ENCODE measurements at places on chromosomes 7 and 10.
A peak's percentile ranks its signal among the peaks of the same experiment; 100 is the strongest.

DNA sequence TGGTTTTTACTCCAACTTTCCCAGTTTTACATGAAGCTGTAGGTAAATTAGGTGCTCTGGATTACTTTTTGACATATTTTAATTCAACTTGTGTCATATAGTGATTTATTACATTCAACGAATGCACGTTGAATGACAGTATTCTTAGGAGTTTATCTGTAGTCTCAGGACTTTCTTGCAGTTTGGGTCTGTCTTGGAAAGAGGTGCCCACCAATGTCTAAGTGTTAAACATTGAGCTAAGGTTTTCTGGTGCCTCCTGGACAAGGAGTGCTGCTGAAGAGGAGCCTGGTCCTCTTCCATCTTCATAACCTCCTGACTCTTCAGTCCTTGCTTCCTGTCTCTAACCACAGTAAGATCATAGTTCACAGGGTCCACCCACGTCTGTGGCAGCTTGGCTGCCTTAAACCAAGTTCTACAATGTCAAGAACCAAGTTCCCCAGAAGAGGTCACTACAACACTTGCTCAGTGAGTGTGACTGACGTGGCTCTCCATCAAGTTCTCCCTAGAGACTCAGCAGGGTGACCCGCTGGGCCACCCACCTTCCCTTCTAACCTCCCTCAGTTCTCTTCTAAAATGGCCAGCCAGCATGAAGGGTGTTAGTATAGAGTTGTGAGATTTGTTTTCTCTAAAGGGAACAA is 6.1 kb downstream of the NPY start:
- no peak for DNase-seq

- no peak for DNase-seq
Observed at GRCh38 chr10:78319371-78319770, 285.7 kb downstream of the RPS24 start.

GRCh38 chr7:1241603-1242255 is 9.1 kb downstream of the UNCX start:
- DNase-seq, result no peak

- no peak for DNase-seq
Observed at GRCh38 chr10:131742500-131742951, 158.3 kb upstream of the PPP2R2D start.

GRCh38 chr10:96789571-96790108 is 42.5 kb upstream of the LCOR start:
- DNase-seq, result no peak

DNA sequence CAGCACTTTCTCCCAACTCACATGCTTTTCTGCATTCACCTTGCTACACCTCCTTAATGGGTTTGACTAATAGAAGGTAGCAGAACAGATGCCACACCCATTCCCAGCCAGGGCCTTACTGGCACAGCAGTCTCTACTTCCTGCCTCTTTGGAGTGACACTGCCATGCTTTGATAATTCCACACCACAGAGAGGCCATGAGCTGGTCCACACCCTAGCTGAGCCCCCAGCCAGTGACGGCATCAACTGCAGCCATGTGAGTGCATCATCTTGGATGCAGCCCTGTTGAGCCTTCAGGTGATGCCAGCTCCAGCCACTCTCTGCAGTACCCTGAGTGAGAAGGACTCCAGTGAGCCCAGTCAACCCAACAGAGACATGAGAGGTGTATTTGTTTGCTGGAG is 27.5 kb upstream of the EZH2 start:
- DNase-seq, result no peak

- no peak for DNase-seq
Observed at GRCh38 chr7:131052285-131052904, 275.3 kb upstream of the MKLN1 start.

GRCh38 chr7:131557652-131558385 is 1.4 kb upstream of the PODXL start:
- no peak for DNase-seq

- no peak for DNase-seq
Observed at GRCh38 chr10:10886861-10887531, 130.7 kb upstream of the CELF2 start.

GRCh38 chr10:99676895-99677294 is 17.6 kb downstream of the ENTPD7 start:
- no peak for DNase-seq

- no peak for DNase-seq
Observed at GRCh38 chr7:143458263-143458662, 15.0 kb downstream of the TAS2R60 start.

GRCh38 chr7:28920424-28920823 is 37.7 kb downstream of the TRIL start:
- no peak for DNase-seq

- DNase-seq, result no peak
Observed at GRCh38 chr10:90642136-90642535, 215.7 kb downstream of the HTR7 start.

DNA sequence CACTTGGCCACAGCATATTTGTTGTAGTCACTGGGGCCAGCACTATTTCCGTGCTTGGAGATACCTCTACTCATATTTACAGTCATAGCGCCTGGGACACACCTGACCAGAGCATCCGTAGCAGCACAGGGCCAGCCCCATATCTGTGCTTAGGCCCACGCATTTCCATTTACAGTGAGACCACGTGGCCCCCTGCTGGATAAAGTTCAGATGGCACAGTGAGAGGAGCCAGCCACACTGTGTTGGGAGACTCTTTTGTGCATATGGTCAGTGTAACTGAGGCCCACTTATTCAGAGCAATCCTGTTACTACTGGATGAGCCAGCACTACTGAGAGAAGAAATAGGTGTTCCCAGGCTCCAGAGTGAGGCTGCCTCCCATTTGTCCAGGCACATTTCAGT is 455.3 kb downstream of the REEP3 start:
- DNase-seq, result no peak

GRCh38 chr10:47233631-47234030 is 66.4 kb upstream of the GDF10 start:
- DNase-seq, result no peak

- no peak for DNase-seq
Observed at GRCh38 chr10:78025685-78026364, 3.5 kb downstream of the POLR3A start.

- no peak for DNase-seq
Observed at GRCh38 chr10:28897617-28898464, 220.5 kb downstream of the BAMBI start.

- DNase-seq, result no peak
Observed at GRCh38 chr10:93478873-93479272, 3.3 kb downstream of the MYOF start.

- DNase-seq, result no peak
Observed at GRCh38 chr10:7218968-7219367, 191.9 kb downstream of the SFMBT2 start.

DNA sequence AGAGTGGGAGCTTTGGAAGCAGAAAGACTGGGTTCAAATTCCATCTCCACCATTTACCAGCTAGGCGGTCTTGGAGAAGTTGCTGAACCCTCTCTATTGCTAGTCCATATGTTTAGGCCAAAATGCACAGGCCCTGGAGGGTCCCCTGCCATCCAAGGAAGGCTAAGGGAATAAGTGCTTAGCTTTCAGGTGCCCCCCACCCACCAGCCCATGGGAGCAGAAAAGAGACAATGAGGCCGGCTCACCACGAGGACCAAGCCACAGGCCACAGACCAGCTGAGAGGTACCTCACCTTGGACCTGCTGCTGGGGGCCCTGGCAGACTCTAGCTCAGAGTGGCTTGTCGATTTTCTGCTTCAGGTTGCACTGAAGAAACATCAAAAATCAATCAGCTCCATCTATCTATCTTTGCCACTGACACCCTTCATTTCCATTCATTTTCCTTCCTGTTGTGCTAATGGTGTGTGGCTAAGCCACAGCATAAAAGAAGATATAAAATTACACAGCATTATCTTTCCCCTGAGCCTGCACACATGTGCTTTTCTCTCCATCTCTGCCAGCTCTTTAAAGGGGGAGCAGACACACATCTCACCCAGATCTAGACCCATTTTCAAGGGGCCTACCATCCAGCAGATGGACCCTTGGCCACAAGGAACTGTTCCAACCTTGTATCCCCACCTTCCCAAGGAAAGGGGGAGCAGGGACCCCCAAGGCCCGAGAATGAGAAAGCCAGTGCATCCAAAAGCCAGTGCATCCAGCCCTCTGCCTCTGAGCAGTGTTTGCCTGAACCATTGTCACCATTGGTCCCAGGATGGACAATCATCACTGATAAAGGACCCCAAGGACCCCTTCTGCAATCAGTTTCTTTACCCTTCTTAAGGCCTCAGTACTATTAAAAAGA is 65.4 kb downstream of the GRID1 start:
- no peak for DNase-seq

- no peak for DNase-seq
Observed at GRCh38 chr10:91460681-91461080, 50.5 kb downstream of the HECTD2 start.

DNA sequence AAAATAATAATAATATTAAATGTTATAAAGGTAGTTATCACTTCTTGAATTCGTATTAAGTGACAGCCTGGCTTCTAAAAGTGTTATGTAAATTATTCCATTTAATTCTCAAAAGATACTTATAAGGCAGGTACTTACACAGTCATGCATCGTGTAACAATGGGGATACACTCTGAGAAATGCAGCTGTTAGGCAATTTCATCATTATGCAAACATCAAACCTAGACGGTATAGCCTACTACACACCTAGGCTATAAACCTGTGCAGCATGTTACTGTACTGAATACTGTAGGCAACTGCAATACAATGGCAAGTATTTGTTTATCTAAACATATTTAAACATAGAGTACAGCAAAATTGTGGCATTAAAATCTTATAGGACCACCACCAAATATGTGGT is 1.5 kb downstream of the IFIT1 start:
- DNase-seq, result no peak

DNA sequence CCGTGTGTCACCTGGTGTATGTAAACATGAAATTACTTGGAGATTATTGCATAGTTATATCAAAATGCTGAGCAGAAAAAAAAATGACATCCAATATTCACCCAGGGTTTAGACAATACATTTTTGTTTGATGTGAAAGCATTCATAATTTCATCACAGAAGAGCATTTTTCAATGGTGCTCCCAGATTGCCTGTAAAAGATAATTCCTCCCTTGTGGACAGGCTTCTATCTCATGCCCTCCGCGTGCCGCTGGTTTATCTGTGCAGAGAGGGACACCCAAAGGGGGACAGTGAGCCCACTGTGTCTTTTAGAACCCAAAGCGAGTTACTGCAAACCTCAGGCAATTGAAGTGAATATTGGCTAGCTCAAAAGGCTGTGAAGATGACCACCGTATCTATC is 126.2 kb upstream of the KLF6 start:
- no peak for DNase-seq

GRCh38 chr10:27541796-27542729 is 38.0 kb downstream of the RAB18 start:
- DNase-seq, result peak; percentile 2

DNA sequence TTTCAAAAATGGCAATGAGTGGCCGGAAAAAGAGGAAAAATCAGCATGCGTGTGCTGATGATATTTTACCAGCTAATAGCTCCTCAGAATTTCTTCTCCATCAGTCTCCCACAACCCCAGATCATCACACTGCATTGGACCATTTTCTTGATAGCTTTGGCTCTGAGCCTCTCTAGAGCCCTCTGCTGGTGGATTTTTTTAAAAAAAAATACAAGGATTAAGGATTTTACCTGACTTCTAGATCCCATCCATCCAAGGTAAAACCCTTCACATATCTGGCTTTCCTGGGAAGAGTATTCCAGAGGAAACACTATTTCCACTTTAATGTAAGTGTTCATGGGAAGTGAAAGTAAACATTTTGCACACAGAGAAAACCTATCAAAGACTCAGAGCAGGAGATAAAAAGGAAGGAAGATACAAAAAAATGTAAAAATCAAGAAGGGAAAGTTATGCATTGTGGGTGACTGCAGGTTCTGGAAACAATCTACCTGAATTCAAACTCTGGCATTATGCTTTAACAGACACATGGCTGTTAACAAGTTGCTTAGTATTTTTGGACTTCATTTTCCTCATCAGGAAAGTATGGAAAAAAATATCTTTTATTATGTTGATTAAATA is 380.9 kb downstream of the LRRTM3 start:
- DNase-seq, result no peak

DNA sequence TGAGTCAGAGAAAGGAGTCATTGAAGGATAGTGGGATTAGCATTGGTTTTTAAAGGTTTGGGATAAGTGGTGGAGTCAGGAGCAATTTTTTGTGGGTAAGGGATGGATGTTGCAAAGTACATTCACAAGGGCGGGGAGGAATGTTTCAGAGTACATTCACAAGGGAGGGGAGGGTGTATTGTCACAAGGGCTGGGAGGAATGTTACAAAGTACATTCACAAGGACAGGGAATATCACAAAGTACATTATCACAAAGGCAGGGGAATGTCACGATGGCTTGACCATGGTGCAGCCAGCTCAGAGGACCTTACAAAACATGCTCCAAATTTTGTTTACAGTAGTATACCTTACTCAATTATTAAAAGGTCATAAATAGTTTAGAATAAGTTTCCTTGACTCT is 30.3 kb downstream of the C1GALT1 start:
- DNase-seq, result no peak

DNA sequence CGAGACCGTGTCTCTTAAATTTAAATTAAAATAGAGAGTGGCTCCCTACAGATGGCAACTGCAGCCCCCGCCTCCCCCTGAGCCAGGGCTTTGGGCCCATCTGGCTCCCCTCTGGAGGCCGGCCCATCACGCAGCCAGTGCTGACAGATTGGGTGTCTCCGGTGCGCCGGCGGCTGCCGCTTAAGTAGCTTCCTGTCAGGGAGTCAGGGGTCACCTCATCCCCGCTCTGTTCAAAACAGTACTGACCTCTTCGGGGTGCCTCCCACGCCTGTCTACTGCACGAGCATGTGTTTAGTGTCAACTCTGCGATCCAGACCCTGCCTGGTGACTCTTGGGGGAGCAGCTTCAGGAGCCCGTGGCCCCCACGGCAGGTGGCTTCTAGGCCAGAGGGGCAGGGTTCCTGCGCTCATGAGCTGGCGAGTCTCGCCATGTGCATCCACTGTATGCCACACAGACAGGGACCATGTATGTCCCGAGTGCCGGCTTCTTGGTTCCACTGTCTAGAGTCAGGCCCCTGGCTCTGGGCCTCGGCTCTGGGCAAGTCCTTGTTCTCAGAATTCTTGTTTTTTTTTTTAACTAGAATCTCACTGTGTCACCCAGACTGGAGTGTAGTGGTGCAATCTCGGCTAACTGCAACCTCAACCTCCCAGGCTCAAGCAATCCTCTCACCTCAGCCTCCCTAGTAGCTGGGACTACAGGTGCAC is 36.1 kb downstream of the KCTD7 start:
- no peak for DNase-seq

GRCh38 chr10:22934726-22935125 is 6.9 kb downstream of the ARMC3 start:
- DNase-seq, result no peak

GRCh38 chr7:3201306-3201705 is 99.7 kb upstream of the SDK1 start:
- no peak for DNase-seq

DNA sequence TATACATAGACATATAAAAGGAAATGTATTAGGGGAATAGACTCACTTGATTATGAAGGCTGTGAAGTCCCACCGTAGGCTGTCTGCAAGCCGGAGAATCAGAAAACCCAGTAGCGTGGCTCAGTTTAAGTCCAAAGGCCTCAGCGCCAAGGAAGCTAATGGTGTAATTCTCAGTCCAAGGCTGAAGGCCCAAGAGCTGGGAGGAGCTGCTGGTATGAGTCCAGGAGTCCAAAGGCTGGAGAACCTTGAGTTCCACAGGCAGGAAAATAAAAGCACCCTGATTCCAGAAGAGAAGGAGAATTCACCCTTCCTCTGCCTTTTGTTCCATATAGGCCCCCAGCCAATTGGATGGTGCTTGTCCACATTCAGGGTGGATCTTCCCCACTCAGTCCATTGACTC is 166.2 kb upstream of the TAC1 start:
- DNase-seq, result no peak

- no peak for DNase-seq
Observed at GRCh38 chr7:1550005-1550845, 5.8 kb downstream of the TMEM184A start.

- DNase-seq, result peak; percentile 56
Observed at GRCh38 chr10:113563306-113564088, 10.6 kb downstream of the HABP2 start.
